CD4-positive, alpha-beta memory T cell (primary cell): ENCODE measurements at places on chromosomes 6 and 20. TPM values are rescaled to one million over a fixed set of nuclear protein-coding genes. Genes with fewer than 3 reads are reported as not detected.

BPI gene
- total RNA-seq = not detected

DNA sequence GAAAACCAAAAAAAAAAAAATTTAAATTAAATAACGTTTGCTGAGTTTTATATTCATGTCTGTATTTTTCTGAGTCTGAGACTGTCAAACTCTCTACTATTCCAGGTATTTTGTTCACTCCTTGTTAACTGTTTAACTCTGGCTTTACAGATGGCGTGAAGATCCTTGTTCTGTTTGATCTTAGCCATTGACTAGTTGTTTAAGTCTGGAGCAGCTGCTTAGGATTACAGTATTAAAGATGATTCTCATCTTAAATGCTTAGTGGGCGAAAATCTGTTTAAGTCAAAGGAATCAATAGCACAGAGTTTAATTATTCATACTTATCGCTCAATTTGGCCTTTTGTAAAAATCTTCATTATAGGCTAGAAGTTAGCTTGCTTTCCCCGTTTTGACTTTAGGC lies 2.4 kb downstream of the PHACTR2 start:
- DNase-seq = no peak

DNA sequence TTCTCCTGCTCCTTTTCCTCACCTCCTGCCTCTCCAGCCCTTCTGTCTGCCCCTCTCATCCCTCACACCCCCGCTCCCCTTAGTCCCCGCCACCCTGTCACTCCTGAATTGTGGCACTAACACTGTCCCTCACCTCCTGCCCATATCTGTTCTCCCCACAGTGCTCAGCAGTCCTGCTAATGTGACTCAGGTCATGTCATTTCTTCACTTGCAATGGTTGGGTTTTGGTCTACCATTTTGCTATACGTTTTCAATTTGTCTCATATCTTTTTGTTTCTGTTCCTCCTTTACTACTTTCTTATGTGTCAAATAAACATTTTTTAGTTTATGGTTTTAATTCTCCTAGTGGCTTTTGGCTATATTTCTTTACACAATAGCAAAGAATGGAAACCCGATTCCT lies 1.3 kb upstream of the HLA-B start:
- DNase-seq = no peak

- DNase-seq = peak; percentile 4
Observed at GRCh38 chr6:14108571-14109410, 8.8 kb upstream of the CD83 start.

GRCh38 chr6:21323577-21323976 lies 270.0 kb upstream of the SOX4 start:
- DNase-seq = no peak

GRCh38 chr20:24756292-24757025 lies 192.6 kb upstream of the CST7 start:
- DNase-seq = no peak

GRCh38 chr6:53910834-53911233 lies 116.0 kb downstream of the LRRC1 start:
- no peak for DNase-seq

- no peak for DNase-seq
Observed at GRCh38 chr6:159380114-159380513, 210.9 kb downstream of the FNDC1 start.

DNA sequence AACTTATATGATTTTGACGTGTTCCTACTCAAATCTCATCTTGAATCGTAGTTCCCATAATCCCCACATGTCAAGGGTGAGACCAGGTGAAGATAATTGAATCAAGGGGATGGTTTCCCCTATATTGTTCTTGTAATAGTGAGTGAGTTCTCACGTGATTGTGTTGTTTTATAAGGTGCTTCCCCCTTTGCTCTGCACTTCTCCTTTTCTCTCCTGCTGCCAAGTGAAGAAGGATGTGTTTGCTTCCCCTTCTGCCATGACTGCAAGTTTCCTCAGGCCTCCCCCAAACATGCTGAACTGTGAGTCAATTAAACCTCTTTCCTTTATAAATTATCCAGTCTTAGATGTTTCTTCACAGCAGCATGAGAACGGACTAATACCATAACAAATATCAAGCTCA lies 83.2 kb downstream of the MANEA start:
- DNase-seq = no peak

RAB44 gene
- not detected for total RNA-seq

GRCh38 chr6:28282926-28283325 lies 1.6 kb downstream of the PGBD1 start:
- DNase-seq = no peak

RGS17 gene
- not detected for total RNA-seq

- no peak for DNase-seq
Observed at GRCh38 chr6:154223296-154223695, 133.3 kb downstream of the IPCEF1 start.

KCNQ2 gene
- total RNA-seq = not detected

DNA sequence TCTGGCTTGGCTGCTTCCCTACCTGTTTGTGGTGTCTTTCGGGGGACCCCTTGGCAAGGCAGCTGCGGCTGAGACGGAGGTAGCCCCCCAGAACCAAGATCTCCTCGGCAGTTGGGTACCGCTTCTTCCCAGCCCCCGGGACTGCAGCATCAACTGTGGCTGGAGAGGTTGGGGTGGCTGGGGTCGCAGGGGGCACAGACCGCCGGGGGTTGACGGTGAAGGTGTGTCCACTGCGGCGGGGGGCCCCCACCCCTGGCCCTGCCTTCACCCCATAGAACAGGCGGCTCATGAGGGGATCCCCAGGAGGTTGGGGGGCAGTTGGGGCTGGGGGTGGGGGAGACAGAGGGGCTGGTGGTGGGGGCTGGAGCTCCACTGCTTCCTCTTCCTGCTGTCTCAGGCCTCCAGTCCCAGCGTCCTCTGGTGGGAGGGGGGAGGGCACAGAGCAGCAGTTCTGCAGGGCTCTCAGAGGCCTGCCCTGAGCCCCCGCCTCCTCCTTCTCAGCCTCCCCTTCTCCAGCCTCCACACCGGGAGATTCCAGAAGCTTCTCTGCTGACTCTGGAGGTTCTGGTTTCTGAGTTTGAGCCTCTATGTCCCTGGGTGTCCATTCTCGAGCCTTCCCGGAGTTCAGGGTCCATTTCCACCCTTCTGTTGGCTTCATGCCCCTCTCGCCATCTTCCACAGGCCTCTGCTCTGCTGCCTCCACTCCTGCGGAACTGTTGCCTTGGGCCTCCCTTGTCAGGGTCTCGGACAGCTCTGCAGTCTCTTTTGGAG lies 1.9 kb downstream of the PPP1R18 start:
- no peak for DNase-seq

ENPP3 gene
- 0.79 TPM for total RNA-seq

DNA sequence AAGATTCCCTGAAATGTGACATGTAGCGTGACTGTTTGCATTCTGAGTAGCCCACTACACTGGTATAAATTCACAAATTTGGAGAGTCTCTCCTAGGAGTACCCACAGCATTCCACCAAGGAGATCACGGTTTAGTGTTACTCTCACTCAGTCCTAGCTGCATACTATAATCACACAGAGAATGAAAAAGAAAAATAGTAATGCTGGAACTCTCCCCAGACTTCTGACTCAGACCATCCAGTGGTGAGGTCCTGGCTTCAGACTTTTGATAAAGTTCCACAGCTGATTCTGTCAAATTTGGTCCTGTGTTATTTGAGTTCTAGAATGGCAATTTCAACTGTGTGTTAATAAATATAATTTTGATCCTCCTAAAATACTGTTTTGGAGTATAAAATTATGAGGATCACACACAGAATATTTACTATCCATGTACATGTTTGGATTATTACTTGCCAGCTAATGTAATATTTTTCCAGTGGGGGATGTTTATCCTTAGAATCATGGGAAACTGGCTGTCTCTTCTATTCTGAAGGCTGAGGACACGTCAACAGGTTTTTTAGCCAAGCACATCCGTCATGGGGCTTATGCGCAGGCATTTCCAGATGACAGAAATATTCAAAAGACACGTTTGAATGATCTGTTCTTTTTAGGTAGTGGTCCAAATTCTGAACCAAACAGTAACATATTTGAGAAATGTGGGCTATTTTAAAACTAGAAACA lies 5.1 kb upstream of the KIAA0408 start:
- no peak for DNase-seq

DNA sequence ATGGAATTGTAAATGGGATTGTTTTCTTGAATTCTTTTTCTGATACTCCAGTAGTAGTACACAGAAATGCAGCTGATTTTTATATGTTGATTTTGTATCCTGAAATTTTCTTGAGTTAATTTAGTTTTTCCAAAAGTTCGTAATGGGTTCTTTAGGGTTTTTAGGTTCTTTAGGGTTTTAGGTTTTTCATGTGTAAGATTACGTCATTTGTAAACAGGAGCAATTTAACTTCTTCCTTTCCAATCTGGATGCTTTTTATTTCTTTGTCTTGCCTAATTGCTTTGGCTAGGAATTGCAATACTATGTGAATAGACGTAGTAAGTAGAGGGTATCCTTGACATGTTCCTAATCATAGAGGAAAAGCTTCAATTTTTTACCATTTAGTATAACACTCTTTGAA lies 568.6 kb downstream of the MMUT start:
- DNase-seq = no peak

DNA sequence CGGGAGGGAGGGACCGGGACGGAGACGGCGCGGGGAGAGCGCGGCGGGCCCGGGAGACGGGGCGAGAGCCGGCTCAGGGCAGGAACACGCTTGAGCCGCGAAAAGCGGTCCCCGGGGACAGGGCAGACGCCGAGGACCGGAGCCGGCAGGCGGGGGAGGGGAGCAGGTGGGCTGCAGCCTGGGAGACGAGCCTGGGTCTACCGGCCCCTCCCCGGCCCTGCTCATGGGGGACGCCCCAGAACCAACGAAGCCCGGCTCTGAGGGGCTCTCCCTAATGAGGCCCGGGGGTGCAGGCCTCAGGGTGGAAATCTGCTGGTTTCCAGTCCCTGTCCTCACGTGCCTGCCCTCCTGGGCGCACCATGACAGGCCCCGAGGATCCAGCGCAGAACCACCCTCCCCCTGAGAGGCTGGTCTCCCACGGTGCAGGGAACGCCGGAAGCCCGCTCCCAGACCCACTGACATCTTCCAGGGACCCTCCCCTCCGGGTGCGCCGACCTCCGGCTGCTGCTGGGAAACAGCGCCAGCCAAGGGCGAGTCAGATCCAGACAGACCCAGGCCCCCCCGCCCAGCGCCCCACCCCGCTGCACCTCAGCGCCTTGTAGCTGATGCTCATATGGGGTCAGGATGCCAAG lies 571 bp upstream of the EEF1A2 start:
- DNase-seq = no peak

DNA sequence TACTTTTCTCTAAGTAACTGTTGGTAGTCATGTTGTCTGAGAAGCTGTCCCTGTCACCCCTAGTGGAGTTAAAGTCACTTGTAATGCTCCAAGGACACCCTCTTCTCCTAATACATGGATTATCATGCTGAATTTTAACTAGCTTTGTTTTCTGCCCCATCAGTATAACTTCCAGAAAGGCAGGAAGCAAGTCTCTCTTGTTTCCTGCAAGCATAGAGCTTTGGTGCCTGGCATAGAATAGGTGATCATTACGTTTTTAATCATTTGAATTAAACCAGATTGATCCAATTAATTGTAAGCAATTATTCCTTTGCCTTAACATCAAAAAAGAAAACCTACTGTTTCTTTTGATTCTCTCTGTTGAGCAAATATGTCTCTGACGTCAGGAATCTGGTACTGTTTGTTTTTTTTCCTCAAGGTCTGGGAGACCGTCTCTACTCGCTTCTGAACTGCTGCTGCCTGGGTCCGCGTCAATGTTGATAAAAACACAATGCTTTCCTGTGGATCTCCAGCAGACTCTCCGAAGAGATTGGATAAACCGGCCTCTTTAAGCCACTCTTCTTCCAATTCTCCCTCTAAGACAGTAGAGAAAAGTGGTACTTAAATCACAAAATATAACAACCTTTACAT lies 71.8 kb downstream of the ARHGAP18 start:
- no peak for DNase-seq

FNDC1 gene
- total RNA-seq = not detected

DNA sequence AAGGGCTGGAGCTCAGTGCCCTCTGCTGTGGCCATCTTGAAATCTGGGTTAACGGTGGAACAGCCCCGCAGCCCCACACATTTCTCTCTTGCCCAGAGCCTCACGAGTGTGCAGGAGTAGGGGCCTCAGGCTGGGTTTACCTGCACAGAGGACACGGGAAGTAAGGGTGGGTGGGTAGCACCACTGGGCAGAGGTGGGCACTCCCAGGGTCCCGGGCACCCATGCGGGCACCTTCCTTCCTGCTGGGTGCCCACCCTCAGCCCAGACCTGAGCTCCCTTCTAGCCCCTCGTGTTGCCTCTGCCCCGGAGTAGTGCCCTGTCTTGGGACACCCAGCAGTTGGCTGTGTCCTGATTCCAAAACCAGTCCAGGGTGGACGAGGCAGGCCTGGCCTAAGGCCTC lies 11.2 kb downstream of the COL9A3 start:
- no peak for DNase-seq

DNA sequence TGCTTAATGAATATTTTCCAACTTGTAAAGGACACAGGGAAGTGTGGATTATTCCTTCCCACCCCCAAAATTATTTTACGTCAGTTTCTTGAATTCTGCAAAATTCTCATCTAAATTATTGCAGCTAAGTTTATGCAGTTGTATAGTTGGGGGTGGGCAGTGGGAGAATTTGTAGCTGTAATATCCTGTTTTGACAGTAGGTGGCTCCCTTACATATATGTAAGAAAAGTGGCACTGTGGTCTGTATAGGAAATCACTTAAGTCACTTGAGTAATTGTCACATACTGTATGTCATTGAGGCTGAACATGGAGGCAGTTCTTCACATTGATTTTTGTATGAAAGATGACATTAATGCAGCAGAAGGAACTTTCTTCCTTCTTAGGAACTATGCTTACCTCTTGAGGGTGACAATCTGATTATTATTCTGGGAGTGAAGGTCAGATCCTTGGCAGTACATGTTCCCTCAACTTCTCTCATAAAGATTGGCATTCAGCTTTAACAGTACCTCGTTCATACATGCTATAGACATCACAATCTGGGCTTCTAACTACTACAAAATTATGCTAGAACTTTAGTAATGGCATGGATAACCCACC lies 14.6 kb upstream of the CFAP206 start:
- DNase-seq = peak; percentile 51

DNA sequence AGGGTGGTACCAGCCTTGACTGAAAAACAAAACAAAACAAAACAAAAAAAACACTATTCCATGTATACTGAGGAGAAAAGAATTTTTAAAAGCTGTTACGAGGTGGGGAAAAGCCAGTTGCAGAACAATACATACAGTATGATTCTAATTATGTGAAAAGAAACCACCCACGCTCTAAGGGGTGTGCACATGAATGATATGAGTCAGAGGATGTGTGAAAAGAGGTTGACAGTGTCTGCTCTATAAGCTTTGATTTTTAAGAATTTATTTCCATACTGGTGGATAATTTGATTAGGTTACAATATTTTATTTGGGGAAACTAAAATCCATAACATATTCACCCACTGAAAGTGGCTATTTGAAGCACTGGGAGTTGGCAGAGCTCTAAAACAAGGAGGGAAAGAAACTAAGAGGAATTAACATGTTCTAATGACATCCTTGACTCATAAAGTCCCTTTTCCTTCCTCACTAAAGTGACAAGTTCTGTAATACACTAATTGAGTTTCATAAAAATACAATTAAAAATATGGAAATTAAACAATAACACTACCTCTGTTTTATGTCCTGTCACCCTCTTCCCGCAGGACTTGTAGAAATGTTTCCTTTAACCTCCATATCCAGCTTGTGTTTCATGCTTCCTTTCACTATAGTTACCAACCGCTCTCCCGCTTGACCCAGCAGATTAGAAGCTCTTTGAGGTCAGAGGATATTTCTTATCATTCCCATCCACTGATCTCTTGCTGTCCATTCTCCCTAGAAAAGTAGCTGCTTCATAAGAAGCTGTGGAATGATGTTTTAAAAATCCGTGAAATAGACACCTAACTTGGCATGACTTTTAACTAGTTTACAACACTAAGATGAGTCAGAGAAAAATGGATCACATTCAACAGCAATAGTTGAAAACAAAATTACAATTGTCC lies 118.6 kb upstream of the CCDC28A start:
- DNase-seq = no peak

OR2J3 gene
- total RNA-seq = not detected
